Kidney (tissue), 22 donors: ENCODE measurements at places on chromosomes 6 and 20. TPM values are rescaled to one million over a fixed set of nuclear protein-coding genes. Genes with fewer than 3 reads are reported as not detected.

Gene SLC22A7
- 2.0 TPM for total RNA-seq

Gene ZBTB46
- 24.0 TPM for total RNA-seq

Gene CLPSL2
- not detected for total RNA-seq

Gene MRPL18
- 56.7 TPM for total RNA-seq

Gene LCA5
- 4.8 TPM for total RNA-seq

Gene KCNK5
- total RNA-seq, result 77.0 TPM

DNA sequence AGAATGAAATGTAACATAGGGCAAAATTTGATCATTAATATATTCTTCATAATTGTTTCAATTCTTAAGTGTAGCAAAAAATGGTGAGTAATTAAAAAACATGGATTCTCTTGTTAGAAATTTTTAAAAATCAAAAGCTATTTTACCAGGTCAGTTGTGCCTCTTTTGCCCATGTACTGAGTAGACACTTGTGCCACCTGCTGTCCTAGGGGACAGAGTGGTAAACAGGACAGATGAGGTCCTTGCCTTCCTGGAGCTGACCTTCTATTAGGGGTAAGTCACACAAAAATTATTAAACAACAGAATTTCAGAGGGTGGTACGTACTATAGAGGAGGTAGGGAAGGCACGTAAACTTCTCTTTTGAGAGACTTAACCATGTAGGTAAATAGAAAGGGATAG, 6.5 kb downstream of the RNF24 start:
- DNase-seq, result no peak
- no peaks in the 10 kb centered on the region for H3K27me3 ChIP-seq
- H3K4me3 ChIP-seq, result no peak overlapping the region
- no peaks in the 10 kb centered on the region for H3K36me3 ChIP-seq

DNA sequence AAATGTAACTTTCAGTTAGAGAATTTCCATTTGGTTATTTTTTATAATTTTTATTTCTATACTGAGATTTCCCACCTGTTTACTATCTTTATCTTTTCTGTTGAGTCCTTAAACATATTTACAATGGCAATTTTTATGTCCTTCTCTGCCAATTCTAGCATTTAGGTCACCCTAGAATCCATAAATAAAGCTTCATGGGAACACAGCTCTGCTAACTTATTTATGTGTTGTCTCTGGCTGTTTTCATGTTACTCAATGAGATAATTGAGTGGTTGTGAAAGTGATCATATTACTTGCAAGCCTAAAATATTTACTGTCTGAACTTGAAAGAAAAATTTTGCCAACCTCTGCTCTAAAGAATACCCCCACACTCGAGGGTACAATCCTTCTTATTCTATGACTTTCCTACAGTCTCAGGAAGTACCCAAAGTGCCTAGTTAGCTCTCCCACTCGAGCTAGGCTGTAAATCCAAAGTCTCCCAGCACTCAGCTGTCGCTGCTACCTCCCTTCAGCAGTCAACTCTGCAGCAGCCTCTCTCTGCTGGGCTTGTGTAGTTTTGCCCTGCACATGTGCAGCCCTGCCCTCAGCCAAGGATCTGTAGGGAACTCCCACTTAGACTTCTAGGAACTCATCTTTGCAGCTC, 53.5 kb upstream of the GCLC start:
- no peaks in the 10 kb centered on the region for H3K27me3 ChIP-seq
- peak; percentile 82 for DNase-seq
- H3K4me1 ChIP-seq, result no peaks in the 10 kb centered on the region
- H3K4me3 ChIP-seq, result no peak overlapping the region
- no peak overlapping the region for H3K27ac ChIP-seq
- no peaks in the 10 kb centered on the region for H3K36me3 ChIP-seq

DNA sequence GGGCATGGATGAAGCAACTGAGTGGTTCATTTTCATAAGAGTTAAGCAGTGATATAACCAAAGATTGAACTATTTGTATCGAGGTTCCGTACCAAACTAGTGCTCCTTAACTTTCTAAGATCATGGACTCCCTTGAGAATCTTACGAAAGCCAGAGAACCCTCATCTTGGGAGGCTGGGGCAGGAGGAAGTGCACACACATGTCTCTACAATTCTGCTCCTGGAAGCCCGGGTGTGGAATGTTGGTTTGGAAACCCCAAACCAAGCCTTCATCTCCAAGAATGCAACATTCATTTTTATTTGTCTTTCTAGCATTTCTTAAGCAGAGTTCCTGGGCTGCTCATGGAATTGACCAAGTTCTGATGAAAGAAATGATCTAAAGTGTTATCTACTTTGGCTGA, 250.5 kb upstream of the PRND start:
- no peak overlapping the region for H3K27ac ChIP-seq
- no peaks in the 10 kb centered on the region for H3K4me1 ChIP-seq
- H3K36me3 ChIP-seq, result no peaks in the 10 kb centered on the region
- no peak for DNase-seq

DNA sequence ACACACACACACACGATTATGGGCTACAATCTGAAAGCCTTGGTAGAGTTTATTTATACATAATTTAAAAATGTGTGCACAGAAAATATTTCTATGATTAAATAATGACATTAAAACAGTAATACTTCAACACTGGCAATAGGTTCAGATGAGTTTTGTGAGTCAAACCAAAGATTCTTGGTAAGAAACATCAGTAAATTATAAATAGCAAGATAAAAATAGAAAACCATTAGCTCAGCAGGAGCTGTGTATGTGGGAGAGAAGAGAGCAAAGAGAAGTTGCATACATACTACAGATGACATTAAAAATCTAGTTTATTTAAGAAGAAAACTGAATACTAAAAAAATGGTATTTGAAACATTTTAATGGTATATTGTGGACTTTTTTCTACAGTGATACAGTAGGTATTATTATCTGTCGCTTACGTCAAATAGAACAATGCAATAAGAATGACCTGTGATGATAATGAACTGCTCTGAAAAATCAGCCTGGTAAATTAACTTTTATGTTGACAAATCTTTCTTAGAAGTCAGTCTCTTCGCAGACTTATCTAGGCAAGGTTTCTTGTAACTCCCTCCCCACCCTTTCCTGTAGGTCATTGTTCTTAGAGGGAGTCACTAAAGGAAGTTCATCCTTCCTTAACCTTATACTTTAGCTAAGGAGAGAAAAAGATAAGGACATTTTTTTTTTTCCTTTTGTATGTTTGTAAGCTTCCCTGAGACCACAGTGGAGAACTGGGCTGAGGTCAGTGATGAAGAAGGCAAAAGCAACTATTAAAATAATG, 149.3 kb downstream of the GJA1 start:
- H3K4me3 ChIP-seq, result no peak overlapping the region
- no peaks in the 10 kb centered on the region for H3K27me3 ChIP-seq
- no peaks in the 10 kb centered on the region for H3K4me1 ChIP-seq
- no peaks in the 10 kb centered on the region for H3K36me3 ChIP-seq
- H3K27ac ChIP-seq, result no peak overlapping the region
- DNase-seq, result no peak

DNA sequence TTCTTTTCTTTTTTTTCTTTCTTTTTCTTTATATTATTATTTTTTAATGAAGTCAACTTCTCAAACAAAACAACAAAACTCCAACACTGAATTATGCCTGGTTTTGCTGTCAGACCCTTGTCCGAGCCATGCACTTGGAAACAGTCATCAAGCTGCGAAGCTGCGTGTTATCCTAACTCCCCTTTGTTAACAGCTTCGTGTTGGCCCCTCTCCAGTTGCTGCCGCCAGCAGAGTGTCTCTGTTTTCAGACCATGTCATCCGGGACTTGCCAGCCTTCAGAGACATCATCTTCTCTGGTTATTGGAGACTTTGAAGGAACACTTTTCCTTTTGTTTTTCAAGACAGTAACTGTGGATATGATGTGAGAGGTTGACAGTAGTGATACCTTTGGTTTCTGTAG, 83.1 kb downstream of the TRMT11 start:
- H3K4me1 ChIP-seq, result no peaks in the 10 kb centered on the region
- DNase-seq, result no peak
- H3K27me3 ChIP-seq, result no peaks in the 10 kb centered on the region

GRCh38 chr6:23277521-23278179, 708.3 kb downstream of the HDGFL1 start:
- H3K4me1 ChIP-seq, result no peaks in the 10 kb centered on the region
- H3K36me3 ChIP-seq, result no peaks in the 10 kb centered on the region
- H3K27ac ChIP-seq, result no peak overlapping the region
- no peak overlapping the region for H3K4me3 ChIP-seq
- DNase-seq, result no peak

DNA sequence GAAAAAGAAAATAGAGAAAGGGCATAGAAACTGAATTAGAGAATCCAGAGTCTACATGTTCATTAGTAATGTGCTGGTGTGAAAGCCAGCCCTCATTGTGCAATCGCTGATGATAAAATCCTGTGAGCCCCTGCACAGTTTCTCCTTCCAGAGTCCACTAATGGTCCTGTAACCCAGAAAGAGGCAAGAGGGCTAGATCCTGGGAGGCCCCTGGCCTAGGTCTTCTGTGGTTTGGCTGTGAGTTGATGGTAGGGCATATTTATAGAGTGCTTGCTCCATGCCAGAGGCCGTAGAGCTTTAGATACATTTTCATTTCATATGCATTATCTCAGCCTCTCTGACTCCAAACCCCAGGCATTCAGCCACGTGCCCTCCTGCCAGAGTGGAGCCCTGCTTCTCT, 94.9 kb upstream of the MTHFD1L start:
- peaks cover 11% of the 10 kb centered on the region for H3K4me1 ChIP-seq
- no peak for DNase-seq
- H3K27ac ChIP-seq, result no peak overlapping the region
- H3K27me3 ChIP-seq, result no peaks in the 10 kb centered on the region
- no peak overlapping the region for H3K4me3 ChIP-seq
- H3K36me3 ChIP-seq, result no peaks in the 10 kb centered on the region

- DNase-seq, result no peak
- peaks cover 4% of the 10 kb centered on the region for H3K4me1 ChIP-seq
- no peak overlapping the region for H3K4me3 ChIP-seq
- H3K27ac ChIP-seq, result peak overlapping the region; percentile 60
Measured at GRCh38 chr20:53899351-53900167, 170.8 kb downstream of the BCAS1 start.

GRCh38 chr6:169208011-169208410, 45.6 kb downstream of the THBS2 start:
- H3K4me3 ChIP-seq, result no peak overlapping the region
- H3K4me1 ChIP-seq, result no peaks in the 10 kb centered on the region
- H3K27me3 ChIP-seq, result no peaks in the 10 kb centered on the region
- no peaks in the 10 kb centered on the region for H3K36me3 ChIP-seq
- no peak for DNase-seq

- no peaks in the 10 kb centered on the region for H3K27me3 ChIP-seq
- H3K27ac ChIP-seq, result peak within 1 kb of the TSS; percentile 74
- H3K36me3 ChIP-seq, result peaks cover 3% of the 10 kb centered on the region
Measured at GRCh38 chr20:63979557-63980316, at the start of gene SAMD10. Gene SAMD10, minus strand, starts transcription at chr20:63979642. Its CDS starts 175 bp downstream, at chr20:63979467.

- no peak overlapping the region for H3K4me3 ChIP-seq
- DNase-seq, result no peak
- no peak overlapping the region for H3K27ac ChIP-seq
- H3K27me3 ChIP-seq, result peaks cover 15% of the 10 kb centered on the region
- no peaks in the 10 kb centered on the region for H3K36me3 ChIP-seq
- no peaks in the 10 kb centered on the region for H3K4me1 ChIP-seq
Measured at GRCh38 chr20:61253264-61253639, 1.2 kb downstream of the CDH4 start.

DNA sequence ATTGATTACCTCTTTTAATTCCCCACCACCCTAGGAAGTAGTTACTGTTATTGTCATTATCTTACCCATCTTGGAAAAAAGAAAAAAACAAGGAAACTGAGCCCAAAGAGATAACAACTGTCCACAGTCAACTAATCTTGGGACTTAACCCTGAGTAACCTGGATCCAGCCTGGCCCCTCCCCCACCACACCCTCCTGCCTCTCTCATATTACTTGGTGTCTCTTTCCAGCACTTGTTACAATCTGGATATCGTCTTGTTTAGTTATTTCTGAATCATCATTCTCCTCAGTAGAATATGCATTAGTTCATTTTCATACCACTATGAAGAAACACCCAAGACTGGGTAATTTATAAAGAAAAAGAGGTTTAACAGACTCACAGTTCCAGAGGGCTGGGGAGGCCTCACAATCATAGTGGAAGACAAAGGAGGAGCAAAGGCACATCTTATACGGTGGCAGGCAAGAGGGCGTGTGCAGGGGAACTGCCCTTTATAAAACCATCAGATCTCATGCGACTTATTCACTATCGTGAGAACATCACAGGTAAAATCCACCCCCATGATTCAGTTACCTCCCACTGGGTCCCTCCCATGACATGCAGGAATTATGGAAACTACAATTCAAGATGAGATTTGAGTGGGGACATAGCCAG, 60.3 kb downstream of the LY86 start:
- no peaks in the 10 kb centered on the region for H3K4me1 ChIP-seq
- no peaks in the 10 kb centered on the region for H3K36me3 ChIP-seq
- no peak for DNase-seq
- no peak overlapping the region for H3K4me3 ChIP-seq
- no peak overlapping the region for H3K27ac ChIP-seq

DNA sequence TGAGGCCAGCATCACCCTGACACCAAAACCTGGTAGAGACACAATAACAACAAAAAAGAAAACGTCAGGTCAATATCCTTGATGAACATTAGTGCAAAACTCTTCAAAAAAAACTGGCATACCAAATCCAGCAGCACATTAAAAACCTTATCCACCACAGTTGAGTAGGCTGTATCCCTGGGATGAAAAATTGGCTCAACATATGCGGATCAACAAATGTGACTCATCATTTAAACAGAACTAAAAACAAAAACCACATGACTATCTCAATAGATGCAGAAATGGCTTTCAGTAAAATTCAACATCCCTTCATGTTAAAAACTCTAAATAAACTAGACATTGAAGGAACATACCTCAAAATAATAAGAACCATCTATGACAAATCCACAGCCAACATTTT, 59.6 kb upstream of the PHIP start:
- no peaks in the 10 kb centered on the region for H3K4me1 ChIP-seq
- DNase-seq, result no peak
- H3K36me3 ChIP-seq, result no peaks in the 10 kb centered on the region
- H3K4me3 ChIP-seq, result no peak overlapping the region
